ENCODE measurements at places on chromosomes 3 and 15.

DNA sequence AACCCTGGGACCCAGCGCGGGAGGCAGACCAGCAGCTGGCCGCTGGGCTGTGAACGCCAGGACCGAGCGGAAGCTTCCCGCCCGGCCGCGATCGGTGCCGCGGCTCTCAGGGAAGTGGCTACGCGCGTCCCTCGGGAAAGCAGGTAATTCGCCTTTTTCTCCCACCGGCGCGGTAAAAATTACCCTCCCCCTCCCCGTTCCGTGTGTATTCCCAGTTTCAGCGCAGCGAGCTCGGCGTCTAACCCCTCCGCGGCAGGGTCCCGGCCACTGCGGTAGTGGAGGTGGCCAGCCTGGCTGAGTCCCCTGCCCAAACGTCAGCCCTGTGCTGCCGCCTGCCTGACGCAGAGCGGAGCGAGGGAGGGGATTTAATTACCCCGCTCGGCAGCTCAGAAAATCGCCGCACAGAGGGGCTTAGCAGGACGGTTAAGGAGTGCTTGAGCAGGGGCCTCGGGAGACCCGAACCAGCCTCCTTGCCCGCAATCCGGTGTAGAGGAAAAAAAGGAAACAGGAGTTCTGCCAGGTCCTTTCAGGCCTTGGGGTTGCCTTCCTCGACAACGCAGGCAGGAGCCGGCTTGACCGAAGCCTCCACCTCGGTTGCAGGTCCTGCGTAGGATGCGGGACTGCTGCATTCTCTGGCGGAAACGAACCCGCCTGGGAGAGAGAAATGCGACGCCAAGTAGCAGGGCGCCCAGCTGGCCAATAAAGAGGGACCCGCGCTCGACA is 2.9 kb downstream of the GATA2 start:
- peak; percentile 17 for DNase-seq

DNA sequence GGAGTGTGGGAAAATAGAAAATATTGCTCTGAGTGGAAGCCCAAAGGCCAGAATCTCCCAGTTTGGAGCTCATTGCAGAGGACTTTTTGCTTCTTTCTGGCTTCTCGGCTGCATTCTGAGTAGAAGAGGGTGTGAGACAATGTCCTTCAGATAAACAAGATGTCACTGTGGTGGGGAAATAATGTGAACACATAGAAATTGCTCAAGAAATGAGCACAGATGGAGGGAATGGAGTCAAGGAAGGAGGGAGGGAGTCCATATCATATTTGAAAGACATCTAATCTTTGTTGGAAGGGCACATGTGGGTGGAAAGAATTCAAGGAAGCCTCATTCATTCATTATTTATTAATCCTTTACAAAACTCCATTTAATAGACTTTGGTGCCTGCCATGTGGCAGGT is 145.3 kb downstream of the FAM43A start:
- DNase-seq = no peak

DNA sequence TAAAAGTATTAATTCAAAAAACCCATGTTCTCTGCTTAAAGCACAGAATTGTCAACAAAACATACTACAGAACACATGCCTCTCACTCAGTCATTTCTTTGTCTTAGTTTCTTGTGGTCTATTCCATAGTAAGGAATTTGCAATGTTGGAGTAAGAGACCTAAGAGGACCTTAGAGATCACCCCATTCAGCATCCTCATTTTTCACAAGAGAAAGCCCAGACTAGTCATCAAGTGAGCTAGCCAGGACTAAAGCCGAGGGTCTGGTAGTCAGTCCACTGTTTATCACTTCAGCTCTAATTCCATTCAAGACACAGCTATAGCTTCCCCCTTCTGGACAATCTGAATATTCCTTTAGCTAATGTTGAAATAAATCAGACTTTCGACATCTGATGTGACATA is 601.1 kb downstream of the FHIT start:
- no peak for DNase-seq

DNA sequence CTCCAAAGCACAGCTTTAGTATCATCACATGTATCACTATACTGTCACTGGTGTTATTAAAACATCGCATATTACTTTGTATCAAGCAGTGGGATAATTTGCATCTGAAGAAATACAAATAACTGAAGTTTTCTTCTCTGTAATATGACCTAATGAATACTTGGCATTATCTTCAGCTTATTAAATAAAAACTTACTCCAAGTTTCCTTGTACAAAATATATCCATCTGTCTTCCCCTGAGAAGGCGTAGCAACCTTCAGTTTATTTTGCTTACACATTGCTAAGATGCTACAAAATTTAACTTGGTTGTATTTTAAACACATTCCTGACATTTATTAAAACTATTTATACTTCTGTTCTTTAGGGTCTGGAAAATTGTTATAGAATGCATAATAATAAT is 13.7 kb downstream of the FGF7 start:
- no peak for DNase-seq

GRCh38 chr3:15341030-15341726 is 8.8 kb upstream of the SH3BP5 start:
- DNase-seq = no peak

GRCh38 chr3:139468399-139468798 is 7.9 kb downstream of the RBP2 start:
- no peak for DNase-seq

- DNase-seq = no peak
Measured at GRCh38 chr3:166498446-166498845, 661.2 kb upstream of the BCHE start.

DNA sequence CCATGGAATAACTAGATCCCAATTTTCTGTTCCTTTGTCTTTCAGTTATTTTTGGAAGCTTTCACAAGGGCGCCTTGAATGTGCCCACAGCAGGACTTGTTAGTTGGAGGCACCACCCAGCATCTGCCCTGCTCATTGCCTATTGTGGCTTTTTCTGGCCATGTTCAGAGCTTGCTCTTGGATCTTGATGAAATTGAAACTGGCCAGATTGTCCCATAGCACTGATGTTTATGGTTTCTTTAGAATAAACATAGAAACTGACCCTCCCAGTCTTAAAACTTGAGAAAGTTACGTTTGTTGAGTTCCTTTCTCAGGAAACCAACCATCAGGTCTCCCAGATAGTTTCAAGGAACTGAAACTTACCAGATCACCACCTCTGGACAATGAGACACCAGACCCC is 474.7 kb downstream of the IL5RA start:
- no peak for DNase-seq

DNA sequence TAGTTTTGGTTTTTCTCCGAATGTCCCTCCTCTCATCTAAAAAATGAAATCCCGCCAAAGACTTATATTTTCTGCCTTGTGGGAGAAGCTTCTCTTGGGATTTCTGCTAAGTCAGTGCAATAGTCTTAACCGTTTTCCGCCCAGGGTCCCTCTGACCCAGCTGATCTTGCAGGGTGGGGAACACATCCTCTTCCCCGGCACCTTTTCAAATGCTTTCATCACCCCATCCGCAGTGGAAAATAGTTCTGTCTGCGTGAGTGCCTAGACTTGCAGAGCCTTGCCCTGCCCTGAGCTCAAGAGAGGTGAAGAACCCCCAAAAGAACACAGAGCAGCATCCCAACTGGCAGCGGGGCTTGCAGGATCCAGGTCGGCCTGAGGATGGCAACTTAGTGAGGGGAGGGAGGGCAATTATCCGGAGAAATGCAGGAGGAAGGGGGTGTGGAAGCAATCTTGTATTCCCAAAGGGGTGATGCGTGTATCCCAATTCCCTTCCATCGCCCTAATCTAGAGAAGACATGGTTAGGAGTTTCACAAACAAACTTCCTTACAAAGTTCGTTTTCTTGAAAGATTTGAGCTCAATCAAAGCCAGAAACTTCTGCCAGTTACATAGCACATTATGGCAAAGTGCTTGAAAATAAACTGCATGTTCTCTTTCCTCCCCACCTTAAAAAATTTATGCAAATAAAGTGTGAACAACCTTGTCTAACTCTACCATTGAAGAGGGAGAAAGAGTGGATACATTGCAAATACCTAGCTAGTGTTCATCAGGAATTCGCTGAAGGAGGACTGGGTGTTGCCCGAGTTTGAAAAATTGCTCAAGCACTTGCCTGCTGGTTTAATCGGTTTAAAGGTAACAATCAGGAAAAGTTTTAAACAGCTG is 79.9 kb downstream of the NR2F2 start:
- no peak for DNase-seq

Data from cerebellar cortex (tissue), 1 donor.